Posterior cingulate gyrus (tissue), 11 donors: ENCODE measurements at places on chromosomes 2 and 18.

DNA sequence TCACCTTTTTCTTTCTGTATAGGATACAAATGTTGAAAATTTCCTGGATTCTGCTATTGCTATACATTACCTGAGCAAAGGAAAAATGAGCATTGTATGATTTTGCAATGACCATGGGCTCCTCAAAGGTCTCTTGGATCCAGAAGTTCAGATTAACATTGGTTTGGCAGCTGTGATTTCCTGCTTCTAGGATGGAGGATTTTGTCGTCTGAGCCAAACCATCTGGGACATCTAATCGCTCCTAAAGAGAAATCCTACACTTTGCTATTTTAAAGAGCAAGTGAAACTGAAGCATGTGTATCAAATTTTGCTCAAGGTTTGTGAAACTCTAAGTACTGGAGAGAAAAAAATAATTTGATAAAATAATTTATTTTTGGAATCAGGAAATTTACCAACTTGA lies 115.1 kb upstream of the ST6GAL2 start:
- DNase-seq = no peak

DNA sequence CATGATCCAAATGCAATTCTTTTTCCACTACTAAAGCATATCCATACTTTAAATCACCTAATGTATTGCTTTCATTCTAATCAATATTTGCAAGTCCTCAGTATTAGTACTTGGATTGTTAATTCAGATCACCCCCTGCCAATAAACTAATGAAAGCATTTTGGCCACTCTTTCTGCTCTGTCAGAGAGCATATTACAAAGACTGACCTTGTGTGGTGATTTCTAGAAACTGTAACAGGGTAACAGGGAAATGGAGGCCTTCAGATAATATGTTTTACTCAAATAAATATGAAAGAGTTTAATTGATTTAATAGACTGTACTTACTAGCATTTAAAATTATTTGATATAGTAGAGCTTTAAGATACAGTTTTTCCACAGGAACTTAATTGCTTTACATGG lies 453.0 kb downstream of the KCNJ3 start:
- DNase-seq = no peak

DNA sequence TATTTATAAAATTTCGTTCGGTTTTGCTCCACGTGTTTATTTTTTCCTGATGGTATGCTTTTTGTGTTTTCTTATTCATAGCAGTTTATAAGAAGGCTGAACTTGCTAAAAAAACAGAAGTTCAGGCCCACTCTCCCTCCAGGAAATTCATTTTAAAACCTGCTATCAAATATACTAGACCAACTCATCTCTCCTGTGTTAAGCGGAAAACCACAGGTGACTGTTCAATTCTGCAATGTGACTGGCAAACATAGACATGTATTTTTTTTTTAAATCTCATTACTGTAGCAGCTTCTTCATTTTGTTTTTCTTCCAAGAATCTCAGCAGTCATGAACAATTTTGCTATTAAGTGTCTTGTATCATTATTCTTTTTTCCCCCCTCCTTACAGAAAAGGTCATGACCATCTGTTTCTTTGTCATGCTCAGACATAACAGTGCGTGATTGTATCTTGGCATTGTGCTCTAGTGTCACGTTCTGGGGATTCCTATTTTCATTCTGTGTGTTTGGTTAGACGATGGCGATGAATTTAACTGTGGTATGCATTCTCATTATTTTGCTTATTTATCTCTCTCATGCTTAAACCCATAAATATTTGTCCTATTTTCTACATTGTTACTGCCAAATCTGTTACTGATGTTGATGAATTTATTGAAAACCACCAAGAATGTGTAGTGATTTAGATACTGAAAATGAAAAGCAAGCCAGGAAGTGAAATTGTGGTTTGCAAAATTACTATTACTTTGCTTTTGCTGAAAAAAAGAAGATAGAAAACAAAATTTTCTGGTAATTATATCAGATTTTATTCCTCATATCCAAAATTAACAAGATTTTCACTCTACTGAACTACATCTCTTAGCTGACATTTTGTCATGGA lies 74.6 kb upstream of the UNC80 start:
- DNase-seq = no peak

DNA sequence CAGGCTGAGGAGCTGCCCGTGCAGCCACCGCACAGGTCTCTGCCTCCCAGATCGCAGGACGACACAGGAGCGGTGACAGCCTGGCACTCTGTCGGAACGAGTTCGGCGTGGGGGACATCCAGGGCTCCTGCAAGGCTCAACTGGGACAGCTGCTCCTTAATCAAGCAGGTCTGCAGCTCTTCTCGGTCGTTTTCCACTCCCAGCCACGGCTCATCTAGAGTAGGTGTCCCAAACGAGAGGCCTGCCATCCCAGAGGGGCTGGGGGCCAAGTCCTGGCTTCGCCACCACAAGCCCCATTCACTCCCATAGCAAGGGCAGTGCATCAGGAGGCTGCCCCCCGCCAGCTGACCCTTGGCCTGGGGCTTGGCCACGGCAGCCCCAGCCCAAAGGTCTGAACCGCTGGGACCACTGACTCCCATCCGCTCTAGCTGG lies 22.5 kb downstream of the PASK start:
- no peak for DNase-seq

- no peak for DNase-seq
Observed at GRCh38 chr2:225737556-225737955, 338.0 kb downstream of the NYAP2 start.

- no peak for DNase-seq
Observed at GRCh38 chr18:80133124-80133523, 24.1 kb downstream of the ADNP2 start.

GRCh38 chr2:149004836-149005235 lies 33.7 kb upstream of the LYPD6B start:
- DNase-seq = no peak
